ENCODE measurements at places on chromosomes 2 and 18.

DNA sequence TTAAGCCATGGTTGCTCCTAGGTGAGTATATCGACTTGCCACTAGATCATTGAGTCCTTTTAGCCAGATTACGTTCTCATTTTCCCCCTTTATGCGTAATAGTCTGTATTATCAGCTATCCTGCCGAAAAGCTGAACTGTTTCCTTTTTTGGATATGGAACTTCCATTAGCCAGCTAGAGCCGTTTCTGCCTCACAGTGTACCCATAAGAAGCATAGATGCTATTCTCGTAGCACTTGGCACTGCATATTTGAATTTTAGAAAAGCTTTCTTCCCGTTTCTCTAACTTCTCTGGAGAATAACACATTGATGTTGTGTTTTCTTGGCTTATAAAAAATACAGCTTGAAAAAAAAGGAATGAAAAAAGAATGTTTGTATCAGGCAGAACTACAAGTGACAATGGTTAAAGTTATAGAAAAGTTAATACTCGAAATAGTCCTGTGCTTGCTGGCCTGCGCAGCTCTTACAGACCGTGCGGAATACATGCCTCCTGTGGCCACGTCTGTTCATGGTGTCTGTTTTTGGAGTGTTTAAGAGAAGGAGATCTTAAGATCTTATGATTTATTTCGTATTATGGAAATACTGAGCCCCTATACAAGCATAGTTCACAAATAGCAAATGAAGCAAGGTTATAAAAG lies 710 bp downstream of the DUSP19 start:
- no peak for DNase-seq

- no peak for DNase-seq
These were observed 1371.2 kb downstream of the LRP1B start for GRCh38 chr2:140759426-140760156.

DNA sequence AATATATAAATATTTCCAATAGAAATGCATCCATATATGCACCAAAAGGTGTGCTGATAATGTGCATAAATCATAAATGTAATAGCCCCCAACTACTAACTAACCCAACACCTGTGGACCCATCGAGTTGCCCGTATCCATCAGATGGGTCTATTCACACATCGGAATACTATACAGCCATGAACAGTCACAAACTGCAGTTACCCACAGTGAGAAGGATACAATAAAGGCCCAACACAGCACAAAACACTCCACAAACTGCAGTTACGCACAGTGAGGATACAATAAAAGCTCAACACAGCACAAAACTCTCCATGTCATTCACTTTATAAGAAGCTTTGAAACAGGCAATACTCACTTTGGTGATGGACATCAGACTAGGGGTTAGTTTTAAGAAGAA lies 145.3 kb upstream of the OTOS start:
- DNase-seq, result no peak

DNA sequence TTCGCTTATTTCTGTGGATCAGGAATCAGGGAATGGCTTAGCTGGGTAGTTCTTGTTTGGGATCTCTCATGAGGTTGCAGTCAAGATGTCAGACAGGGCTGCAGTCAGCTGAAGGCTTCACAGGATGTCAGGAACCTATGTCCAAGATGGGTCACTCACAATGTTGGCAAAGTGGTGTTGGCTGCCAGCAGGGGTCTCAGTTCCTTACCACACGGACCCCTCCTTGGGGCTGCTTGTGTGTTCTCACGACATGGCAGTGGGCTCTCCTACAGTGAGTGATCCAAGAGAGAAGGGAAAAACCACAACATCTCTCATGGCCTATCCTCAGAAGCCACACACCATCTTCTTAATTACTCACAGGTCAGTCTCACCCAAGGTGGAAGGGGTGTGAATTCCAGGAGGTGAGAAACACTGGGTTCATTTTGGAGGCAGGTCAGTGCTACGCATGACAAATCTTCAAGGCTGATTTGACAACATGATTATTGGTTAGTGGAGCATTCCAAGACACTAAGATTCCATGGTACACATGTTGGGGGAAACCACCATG lies 1.3 kb upstream of the ANTXR1 start:
- DNase-seq, result no peak

DNA sequence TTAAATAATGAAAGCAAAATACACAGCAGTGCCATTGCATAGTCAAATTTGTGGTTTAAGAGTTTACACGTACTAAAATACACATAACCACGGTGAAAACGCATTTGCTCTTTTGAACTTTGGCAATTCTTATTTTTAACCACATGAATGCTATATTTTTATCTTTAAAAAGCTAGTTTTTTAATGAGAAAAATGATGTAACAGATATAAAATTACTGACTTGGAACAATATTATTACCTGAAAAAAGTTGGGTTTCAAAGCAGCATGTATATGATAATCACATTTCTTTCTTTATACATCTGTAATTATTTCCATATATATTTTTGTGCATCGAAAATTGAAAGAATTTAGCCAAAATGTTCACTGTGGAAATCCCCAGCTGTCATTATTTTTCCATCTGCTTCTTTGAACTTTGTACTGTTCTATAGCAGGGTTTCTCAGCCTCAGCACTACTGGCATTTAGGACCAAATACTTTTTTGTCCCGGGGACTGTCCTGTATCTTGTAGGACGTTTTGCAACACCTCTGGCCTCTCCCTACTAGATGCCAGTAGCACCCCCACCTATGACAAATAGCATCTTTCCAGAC lies 75.9 kb upstream of the CAB39 start:
- DNase-seq, result no peak

DNA sequence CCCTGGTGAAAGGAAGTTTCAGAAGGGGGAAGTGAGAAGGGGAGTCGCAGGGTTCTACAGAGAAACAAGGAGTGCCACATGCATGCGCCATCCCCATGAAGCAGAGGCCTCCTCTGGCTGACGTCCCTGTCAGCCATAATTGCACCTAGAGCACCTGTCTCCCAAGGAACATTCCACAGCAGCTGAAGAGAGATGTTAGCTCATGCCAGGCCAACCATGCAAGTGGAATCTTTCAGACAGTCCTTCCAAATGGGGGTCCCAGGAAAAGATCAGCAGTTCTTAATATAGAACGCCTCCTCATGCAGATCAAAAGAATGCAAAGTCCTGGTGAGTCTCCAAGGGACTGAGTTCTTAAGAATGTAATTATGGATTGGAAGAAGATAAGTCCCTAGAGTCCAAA lies 29.6 kb downstream of the MRO start:
- DNase-seq, result no peak

- no peak for DNase-seq
These were observed 108.6 kb upstream of the REV1 start for GRCh38 chr2:99598441-99598840.

- no peak for DNase-seq
These were observed 359.4 kb upstream of the DSEL start for GRCh38 chr18:67875944-67876343.

DNA sequence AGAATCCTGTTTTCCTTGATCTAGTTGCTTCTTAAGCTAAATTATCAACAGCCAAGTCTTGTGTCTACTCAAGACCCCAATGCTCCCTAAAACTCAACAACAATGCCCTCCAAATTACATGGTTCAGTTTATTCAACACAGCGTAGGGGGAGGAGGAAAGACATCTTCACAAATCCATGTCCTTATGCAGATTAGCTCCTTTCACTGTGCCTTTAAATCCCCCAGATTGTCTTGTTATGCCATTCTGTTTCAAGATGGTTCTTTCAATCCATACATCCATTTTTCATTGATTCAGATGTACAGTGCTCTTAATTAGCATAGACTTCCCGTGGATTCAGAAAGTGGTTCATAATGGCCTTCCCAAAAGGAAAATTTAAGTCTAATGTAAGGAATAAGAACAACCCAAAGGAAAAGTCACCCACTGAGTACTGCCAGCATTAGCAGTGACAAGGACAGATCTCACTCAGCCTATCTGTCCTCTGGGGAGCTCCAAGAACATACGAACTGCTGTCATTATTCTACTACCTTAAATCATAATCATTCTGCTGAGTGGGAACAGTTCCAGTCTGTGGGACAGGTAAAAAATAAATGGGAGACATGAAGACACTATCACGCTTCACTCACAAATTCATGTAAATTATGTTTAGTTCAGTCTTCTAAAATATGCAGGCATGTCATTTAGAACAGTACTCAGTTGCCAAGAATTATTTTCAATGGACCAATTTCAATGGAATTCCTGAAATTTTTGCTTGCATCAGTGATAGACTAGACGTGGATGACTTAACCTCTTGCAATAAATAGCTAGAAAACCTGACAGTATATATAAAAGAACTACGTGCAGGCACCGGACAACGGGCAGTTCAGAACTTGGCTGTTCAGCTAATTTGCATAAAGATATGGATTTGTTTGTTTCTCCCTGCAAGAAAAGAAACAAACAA lies 58.9 kb upstream of the RNU4ATAC start:
- no peak for DNase-seq

DNA sequence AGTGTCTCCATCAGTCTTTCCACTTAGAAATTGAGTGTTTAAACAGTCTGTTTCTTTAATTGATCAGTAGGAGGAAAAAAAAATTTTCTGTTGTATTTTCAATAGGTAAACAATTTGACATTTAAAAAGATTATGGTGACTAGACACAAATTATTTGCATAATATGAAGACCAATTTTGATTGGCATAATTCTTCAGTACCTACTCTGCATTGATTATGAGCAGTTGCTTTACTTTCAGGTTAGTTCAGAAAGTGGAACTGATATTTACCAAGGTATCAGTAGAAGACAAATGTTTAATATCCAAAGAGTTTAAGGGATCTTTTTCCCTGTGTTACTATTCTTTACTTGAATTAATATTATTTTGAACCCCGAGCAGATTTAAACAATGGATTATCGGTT lies 2.6 kb downstream of the ADAM23 start:
- no peak for DNase-seq

- DNase-seq, result no peak
These were observed 84.0 kb downstream of the POLR1A start for GRCh38 chr2:86021396-86022378.

GRCh38 chr2:26008851-26009566 lies 24.9 kb upstream of the RAB10 start:
- DNase-seq, result no peak

DNA sequence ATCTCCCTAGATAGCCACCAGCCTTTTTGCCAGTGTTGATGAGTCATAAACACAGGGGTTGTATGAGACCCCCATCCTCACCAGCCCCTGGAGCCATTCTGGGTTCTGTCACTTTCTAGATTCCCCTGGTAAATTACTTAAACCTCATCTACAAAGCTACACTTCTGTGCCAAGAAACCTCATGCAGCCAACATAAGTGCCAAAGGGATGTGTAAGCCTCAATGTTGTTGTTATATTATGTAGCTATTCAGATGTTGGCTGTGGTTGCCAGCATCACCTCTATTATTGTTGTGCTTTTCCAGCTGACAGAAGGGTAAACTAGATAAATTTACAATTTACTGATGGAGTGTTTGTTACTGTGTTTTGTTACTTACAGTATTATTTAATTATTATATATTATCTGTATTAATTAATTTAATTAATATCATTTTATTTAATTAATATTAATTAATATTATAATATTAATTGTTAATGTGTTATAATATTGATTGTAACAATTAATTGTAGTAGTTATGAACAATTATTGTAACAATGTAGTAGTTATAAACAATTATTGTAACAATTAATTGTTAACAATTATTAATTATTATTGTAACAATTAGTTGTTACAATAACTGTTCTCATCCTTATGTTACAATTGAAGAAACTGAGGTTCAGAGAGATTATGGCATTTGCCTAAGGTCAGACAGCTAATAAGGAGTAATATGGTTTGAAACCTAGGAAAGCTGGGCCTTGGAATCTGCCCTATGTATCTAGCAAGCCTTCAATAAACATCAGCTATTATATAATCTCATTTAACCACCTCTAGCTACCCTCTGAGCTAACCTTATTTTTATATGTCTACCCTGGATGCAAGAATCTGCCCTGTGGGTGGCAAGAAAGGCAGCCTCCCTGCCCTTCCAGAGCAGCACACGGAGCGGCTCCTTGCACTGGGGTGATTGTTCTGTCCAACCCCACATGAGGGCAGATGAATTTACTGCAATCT lies 36.1 kb downstream of the PSTPIP2 start:
- DNase-seq, result no peak

DNA sequence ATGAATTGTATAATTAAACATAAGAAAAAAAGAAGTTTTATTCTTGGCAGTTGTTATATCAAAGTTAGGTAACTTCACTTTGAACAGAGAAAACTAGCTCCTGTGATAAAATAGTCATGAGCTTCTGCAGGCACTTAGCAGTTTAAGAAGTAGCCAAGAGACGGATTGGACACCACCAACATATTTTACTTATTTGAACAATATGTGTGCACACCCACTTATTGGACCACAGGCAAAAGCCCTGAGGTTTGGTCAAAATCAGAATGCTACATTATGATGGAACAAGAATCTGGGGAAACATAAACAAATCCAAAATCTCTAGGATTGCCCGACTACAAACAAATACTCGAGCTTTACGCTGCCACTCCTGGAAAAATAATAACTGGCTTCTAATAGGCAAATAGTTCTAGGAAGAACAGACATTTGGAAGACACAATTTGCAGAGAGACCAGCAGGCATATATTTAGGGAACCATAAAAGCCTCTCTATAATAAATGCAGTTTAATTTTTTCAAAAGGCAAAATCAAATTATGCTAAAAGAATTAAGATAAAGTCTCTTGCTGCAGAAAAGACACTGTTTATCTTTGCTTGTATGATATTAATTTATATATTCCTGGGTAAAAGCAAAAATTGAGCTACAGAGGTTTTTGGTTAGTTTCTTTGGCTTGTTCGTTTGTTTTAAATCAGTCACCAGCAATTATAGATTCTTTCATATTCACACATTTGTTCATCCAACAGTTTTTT lies 117.9 kb downstream of the CDC42EP3 start:
- no peak for DNase-seq

- no peak for DNase-seq
These were observed 60.5 kb upstream of the SMAD2 start for GRCh38 chr18:47990981-47991380.

DNA sequence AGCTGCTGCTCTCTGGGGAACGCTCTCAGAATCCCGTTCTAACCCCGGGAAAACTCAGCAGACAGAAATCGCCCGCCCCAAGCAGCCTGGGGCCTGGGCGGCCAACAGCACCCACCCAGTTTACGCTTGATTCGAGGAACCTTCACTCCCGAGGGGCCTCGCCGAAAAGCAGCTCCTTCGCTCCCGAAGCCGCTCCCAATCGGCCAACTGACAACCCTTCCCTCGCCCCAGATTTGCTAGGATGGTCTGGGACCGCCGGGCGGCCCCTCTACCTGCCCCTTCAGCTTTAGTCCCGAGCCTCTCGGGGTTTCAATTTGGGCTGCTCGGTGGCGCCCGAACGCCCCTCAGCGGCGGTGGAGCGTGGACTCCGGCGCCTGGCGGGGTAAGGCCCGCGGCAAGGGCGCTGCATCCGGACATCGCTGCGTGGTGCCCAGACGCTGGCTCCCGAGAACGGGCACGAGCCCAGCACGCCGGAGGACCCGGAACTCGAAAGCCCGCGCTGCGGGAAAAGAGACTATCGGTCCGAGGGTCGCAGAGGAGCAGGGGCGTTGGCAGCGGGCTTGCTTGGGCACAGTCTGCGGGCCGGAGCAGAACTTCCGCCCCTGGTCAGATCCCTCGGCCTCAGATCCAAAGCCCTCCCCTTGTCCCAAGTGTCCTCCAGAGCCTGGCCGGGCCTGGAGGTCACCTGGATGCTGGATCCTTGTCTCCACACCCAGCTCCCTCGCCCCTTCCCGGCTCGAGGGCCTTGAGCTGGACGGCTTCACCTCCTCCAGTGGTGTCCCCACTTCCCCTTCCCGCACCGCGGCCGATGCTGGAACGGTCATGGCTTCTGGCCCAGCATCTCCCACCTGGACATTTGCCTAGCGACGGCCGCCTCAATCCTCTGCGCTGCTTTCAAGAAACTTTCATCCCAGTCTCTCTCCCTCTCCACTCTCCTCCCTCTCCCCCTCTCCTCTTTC lies 3.0 kb upstream of the OTX1 start:
- DNase-seq, result no peak
